ENCODE measurements at places on chromosomes 7 and 10.

DNA sequence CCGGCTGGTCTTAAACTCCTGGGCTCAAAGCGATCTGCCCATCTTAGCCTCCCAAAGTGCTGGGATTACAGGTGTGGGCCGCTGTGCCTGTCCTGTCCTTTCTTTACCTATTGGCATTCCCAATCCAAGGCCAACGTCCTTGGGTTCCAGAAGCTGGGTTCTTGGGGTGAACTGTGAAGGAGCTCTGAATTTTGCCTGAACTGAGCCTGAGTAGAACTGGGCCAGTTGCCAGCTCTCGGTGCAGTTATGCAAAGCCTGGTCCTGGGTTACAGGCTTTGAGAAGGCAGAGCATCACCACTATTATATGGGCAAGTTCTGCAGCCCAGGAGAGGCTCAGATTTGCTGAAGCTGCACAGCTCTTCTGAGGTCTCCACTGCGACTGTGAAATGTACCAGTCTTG is 24.6 kb upstream of the SH2D4B start:
- no peak for DNase-seq

DNA sequence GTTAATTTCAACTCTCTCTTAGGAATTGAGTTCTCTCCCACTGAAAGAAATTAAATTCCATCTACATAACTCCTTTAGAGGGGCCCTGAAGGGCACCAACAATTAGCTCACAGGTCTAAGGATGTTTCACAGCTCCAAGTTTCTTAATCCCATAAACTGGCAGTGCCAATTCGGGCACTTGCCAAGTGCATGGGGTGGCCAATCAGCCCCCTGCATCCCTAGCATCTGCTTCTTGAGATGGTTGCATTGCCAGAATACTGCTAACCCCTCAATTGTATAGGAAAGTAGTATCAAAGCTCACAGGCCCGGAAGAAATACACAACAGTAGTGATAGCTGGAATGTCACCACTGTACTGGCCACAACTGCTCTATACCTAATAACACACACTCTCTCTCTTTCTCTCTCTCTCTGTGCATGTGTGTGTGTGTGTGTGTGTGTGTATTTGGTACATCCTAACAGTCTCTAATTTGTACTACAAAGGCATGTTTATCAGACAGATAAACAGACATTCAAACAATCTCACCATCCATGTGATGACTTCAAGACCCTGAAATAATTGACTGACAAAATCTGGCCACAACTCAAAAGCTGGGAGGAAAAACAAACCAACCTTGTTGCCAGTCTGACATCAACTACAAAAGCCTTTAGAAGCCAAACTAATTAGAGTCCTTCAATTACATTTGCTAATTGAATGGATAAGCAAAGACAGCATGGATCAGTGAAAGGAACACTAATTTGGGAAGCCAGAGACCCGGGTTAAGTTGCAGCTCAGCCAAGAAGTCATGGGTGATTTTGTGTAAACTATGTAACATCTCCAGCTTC is 27.8 kb downstream of the HIBADH start:
- no peak for DNase-seq

DNA sequence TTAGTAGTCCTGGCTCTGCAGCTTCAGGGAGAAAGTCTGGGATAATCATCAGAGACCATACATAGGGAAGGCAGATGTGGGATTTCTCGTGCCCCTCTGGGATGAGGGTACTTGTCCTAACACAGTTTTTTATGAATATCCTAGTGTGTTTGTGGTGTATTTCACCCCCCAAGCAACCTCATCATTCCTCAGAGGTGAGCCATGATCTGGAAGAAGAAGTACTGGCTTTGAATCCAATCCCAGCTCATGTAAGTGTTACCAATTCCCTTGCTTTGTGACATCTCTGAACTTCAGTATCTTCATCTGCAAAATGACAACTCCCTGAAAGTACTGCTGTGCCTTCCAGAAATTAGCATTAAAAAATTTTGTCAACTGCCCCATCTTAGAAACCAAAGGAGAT is 347.5 kb upstream of the ZMIZ1 start:
- DNase-seq = no peak

- DNase-seq = no peak
These were observed 154.3 kb downstream of the ZNF365 start for GRCh38 chr10:62528441-62528840.

- no peak for DNase-seq
These were observed 11.7 kb downstream of the CPA5 start for GRCh38 chr7:130356121-130356875.

- no peak for DNase-seq
These were observed 32.5 kb downstream of the MTERF1 start for GRCh38 chr7:91847876-91848588.

GRCh38 chr7:144388950-144389349 is 14.5 kb downstream of the NOBOX start:
- DNase-seq = no peak

DNA sequence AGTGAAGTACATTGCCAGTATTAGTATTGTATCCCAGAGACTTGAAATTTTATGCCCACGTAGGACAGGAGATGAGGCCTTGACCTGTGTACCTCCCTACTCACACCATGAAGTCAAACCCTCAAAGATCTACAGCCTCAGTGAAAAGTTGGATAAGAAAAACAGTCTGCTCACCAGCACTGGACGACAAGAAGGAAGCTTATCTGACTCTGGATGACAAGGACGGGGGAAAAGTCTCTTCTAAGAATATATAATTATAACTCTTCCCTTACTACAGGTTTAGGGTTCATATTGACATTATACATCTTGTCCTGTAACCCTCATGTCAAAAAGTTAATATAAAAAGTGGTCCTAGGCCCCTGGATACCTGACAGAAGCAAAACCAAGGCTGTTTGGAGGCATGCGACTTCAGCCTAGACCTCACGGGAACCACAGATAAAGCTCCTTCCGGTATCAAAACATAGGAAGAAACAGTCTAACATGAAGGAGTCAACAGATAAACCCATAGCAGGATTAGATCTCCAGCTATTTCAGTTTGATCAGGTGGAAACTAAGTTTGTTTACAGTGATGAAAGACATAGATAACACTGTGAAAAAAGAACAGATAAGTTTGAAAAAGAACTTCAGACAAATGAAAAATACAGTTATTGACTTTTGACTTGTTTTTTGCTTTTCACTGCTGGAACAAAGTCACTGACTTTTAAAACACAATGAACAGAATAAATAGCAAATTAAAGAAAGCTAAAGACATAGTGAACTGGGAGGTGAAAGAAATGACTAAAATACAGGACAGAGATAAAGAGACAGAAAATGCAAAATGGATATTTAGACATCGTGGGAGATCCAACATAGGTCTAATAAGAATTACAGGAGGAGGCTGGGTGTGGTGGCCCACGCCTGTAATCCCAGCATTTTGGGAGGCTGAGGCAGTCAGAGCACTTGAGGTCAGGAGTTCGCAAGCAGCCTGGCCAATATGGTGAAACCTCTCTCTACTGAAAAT is 145.9 kb downstream of the PHTF2 start:
- no peak for DNase-seq

DNA sequence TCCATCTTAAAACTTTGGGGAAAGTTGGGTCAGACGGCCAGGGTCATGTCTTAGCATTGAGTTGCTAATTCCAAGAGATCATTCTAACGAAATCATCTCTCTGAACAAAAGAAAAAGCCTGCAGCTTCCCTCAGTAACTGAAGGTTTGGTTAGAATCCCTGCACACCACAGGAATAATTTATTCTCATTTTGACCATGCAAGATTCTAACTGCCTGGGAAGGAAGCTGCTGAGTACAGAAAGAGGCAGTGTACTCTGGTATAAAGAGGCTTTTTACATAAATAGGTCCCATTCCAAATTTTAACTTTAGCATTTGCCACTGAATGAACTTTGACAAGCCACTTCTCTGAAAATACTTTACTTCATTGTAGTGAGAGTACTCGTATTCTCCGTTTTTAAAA is 76.9 kb upstream of the RSBN1L start:
- no peak for DNase-seq

- DNase-seq = no peak
These were observed 749.2 kb upstream of the PCDH15 start for GRCh38 chr10:55550236-55550635.

DNA sequence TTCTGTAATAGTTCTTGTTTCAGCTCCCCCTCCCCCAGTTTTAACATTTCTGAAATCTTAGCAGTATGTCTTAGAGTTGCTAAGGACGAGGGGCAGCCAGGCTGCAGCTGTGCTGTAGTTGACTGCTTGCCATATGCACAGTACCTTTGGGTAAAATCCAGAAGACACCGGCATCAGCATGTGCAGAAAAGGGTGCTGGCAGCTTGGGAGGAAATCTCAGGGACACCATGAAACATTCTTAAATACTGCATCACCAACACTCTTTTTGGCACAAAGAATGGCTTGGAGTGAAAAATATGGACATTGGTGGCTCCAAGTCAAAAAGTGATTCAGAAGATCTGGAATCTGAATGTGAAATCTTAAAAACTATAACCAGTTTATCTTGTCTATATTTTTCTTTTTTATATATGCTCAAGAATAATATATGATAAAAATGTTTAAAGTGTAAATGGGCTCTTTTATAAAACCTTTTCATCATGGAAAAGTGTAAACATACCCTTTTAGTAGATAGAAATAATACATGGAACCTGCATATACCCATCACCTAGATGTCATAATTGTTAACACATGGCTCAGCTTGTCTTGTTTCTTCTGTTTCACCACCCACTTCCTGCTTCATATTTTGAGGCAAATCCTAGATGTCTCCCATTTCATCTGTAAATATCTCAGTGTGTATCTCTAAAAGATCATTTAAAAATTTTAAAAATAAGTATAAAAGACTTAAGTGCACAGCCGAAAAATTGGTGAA is 34.4 kb upstream of the ARMS2 start:
- no peak for DNase-seq

- DNase-seq = no peak
These were observed 35.2 kb upstream of the CCSER2 start for GRCh38 chr10:84293171-84293570.

DNA sequence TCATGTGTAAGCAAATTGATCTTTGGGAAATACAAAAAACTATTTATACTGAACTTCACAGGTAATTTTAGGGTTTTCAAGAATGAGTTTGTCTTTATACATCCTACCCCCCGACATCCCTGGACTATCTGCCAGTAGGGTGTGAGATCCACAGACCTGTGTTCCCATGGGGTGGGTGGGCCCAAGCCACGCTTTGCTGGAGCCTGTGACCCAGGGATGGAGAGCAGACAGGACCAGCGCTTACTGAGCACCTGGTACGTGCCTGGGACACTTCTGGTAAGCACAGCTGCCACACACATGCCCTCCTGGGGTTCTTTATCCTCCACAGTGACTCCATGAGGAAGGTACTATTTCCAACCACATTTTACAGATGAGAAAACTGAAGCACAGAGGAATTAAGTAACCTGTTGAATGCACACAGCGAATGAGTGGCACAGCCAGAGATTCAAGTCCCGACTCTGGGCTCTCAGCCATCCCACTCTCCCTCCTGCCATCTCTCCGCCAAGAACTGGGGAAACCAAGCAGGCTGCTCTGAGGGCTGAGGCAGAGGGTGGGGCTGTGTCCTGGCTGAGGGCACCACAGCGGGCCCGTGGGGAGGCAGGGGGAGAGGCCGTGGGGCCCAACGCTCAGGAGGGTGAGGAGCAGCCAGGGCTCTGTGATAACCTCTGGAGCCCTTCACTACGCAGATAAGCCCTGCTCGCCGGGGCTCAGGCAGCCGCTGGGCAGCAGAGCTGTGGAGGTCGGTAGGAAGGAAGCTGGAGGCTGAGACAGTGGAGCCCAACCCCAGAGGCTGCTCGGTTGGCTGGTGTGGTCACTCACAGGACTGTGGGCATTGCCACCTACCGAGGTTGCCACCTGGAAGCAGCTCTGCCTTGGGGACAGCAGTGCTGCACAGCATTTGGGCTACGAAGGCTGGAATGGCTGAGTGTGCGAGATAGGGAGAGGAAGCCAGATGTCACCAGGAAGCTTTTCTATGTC is 124.2 kb downstream of the ARHGAP22 start:
- DNase-seq = no peak

- no peak for DNase-seq
These were observed 9.8 kb upstream of the MRPS16 start for GRCh38 chr10:73262105-73262730.

GRCh38 chr10:59340285-59340684 is 22.1 kb downstream of the FAM13C start:
- no peak for DNase-seq

GRCh38 chr10:49371967-49372366 is 23.9 kb downstream of the DRGX start:
- no peak for DNase-seq

DNA sequence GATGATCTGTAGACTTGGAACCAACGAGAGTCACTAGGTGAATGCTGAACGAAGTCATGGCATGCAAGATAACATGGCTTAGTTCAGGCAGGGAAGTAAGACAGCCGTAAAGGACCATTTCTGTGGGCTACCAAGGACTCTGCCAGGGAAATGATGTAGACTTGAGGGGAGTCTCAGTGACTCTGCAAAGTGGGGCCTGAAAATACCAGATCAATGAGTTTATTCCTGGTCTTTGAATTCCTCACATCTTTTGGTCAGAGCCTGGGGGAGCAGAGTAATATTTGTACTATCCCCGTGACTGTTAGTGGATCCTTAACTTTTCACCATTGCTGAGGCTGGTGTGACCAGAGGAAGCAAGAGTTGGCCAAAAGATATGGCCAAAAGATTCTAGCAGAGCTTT is 60.7 kb upstream of the INHBA start:
- no peak for DNase-seq

DNA sequence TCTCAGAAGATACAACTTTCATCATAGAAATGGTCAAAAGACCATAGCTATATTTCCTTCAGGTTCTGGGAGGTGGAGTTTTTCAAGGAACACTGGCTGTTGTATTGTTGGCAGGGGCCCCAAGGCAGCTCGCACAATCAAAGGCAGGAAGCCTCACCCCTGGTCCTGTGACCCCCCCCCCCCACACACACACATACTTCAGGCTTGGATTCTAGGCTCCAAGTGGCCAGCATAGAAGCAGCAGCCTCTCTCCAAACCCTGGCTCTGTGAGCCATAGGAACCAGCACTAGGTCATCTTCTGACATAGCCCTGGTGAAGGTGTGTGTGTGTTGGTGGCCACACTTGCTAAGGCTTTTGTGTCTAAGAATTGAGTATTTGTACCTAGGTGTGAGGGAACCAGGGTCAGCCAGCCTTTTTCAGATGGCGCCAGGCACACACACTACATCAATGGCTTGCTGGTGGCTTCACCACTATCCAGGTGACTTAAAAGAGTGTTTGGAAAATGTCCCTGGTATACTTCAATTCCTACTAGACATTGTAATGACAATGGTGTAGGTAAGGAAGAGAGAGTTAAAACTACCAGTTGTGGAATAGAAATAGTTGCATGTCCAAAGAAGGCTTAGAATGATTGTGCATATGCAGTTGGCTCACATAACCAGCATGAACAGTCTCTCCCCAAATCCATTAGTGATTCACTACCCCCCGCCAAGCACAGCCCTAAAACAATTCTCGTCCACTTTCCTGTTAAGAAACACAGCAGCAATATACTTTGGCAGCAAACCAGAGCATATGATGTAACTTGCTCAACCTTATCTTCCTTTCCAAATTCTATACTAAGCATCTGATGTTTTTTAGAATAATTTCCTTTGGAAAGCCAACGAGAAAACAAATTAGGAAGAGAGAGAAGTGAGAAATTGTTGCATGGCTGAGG is 91.3 kb downstream of the AVL9 start:
- no peak for DNase-seq
